Stimulated activated CD8-positive, alpha-beta memory T cell treated with anti-CD3 and anti-CD28 coated beads, Interleukin-7, amount 100 ng/mL, for 4 hours (primary cell): ENCODE measurements at places on chromosomes 7 and 10.
A peak's percentile ranks its signal among the peaks of the same experiment; 100 is the strongest.

- no peak for DNase-seq
Measured at GRCh38 chr7:3168869-3169268, 125.2 kb upstream of the CARD11 start.

GRCh38 chr7:55774327-55775050 is 88.1 kb downstream of the SEPTIN14 start:
- DNase-seq, result no peak

- no peak for DNase-seq
Measured at GRCh38 chr7:46152696-46153095, 231.6 kb upstream of the IGFBP3 start.

- no peak for DNase-seq
Measured at GRCh38 chr10:64977915-64978314, 1456.7 kb downstream of the REEP3 start.

DNA sequence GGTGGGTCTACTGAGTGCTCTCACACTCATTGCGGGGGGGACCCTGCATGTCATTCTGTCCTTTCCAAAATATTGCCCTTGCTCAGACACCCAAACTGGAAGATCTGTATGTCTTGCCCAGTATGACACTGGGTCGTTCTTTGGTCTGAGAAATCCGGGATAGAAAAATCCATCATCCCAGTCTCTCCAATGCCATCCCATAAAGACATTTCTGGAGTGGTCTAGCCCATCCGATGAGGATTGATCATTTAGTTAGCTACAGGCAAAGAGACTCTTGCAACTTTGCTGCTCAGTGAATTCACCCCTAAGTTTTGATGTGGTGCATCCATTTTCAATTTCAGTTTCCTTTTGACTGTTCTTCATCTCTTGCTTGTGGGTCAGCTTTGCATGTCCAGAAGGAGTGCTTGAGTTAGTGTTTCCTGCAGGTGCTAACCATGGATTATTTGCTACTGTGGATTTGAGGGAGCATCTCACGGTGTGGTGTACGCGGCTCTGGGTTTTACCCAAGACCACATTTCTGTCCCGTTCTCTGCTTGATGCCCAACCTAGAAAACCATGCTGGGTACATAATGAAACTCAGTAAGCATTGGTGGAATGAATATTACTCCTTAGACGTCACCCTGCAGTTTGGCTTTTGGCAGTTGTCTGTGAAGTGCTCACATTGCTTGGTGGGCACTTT is 247.0 kb upstream of the MKI67 start:
- DNase-seq, result no peak

DNA sequence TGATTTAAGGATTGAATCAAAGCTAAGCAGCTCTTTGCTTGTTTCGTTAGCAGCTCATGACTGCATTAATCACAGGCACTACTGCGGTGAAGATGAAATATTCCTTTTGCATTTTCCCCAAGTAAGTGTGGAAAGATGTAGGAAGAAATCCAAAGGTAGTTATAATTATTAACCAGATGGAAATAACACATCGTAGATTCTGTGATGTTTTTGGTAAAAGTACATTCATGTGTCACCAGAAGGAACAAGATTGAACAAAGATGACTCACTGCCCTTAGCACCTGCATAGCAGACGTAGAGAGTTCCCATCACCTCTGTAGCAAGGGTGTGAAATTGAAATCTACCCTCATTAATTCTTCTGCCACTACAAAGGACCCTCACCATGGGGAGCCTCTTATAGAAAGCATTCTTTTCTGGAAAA is 37.1 kb downstream of the SMURF1 start:
- DNase-seq, result no peak

- DNase-seq, result no peak
Measured at GRCh38 chr7:79403879-79404278, 49.6 kb downstream of the MAGI2 start.

GRCh38 chr7:106562711-106563366 is 98.1 kb downstream of the CCDC71L start:
- DNase-seq, result no peak

- no peak for DNase-seq
Measured at GRCh38 chr7:13792208-13792607, 197.3 kb downstream of the ETV1 start.

- DNase-seq, result no peak
Measured at GRCh38 chr10:60817398-60817805, 39.1 kb downstream of the CDK1 start.

DNA sequence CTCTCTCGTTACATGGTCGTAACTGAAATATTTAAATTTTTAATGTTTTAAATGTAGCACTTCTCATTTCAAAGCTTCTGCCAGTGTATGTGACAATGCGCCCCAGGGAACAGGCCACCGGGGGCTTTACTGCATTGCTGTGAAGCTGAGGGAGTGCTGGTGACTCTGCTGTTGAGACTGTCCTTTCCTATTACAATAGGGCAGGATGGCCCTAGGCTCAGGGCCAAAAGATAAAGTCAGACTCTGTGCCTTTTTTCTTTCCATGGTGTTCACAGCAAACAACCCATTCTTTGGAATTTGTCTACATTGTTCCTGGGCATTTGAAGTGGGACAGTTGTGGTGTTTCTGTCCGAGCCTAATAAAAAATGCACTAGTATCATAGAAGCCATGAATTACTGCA is 107.3 kb downstream of the GALNT11 start:
- DNase-seq, result no peak

GRCh38 chr10:99845837-99846382 is 63.5 kb downstream of the ABCC2 start:
- peak; percentile 41 for DNase-seq
